ENCODE measurements at places on chromosomes 2 and 18.
A peak's percentile ranks its signal among the peaks of the same experiment; 100 is the strongest.

- DNase-seq = no peak
Measured at GRCh38 chr2:227607941-227608340, 6.7 kb downstream of the SCYGR3 start.

GRCh38 chr18:45845410-45845809, 19.9 kb downstream of the SIGLEC15 start:
- DNase-seq = no peak

GRCh38 chr18:42893977-42894376, 221.5 kb downstream of the RIT2 start:
- DNase-seq = no peak

DNA sequence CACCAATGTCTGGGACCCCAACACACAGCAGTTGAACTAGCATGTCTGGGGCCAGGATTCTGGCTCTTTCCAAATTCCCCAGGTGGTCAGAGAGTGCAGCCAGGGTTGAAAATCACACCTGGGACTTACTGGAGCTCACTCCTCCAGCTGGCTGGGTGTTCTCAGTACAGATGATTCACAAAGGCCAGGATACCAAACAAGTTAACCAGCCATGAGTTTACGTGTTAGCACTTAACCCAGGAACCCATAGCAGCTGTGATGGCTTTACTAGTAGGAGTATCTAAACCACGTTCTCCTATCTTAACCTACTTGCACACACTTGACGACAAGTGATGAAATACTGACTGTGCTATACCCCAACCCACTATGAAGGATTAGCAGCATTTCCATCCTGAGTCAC, 222.8 kb downstream of the FBXO15 start:
- DNase-seq = no peak

- no peak for DNase-seq
Measured at GRCh38 chr2:8719528-8719927, 37.7 kb downstream of the ID2 start.

GRCh38 chr2:167749660-167750059, 497.7 kb downstream of the STK39 start:
- DNase-seq = no peak

DNA sequence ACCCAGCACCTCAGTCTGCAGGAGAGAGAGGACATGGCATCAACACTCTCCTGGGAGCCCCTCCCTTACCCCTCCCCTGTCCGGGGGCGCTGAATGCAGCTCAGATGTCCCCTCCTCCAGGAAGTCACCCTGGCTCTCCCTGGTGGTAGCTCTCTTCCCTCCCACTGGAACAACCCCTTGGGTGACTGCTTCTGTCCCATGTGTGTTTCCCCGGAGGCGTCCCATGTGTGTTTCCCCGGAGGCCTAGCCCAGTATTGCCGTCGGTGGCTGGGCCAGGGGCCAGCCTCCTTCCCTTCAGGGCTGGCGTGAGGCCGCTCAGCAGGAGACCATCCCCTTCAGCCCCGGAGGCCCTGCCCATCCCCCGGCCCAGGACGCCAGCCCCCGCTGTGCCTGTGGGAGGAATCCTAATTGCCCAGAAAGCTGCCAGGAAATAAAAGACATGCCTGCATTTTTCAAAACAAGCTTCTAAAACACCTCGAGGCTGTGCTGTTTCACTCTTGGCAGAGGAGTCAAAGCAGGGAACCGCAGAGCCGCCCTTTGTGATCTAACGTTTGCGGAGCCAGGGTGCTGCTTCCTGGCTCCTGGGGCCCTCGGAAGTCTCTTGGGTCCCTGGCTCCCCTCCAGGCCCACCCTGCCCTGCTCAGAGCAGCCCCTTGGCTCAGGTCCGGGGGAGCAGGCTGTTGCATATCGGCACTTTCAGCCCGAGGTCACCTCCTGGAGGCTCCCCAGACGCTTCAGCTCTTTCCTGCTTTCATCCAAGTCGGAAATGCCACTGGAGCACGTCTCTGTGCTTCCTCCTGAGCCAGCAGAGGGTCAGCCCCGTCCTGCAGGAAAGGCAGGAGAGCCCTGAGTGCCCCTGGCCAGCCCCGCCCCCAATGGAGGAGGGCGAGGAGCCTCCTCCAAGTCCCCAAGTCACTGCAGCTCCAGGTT, 11.4 kb downstream of the SNED1 start:
- DNase-seq = no peak

DNA sequence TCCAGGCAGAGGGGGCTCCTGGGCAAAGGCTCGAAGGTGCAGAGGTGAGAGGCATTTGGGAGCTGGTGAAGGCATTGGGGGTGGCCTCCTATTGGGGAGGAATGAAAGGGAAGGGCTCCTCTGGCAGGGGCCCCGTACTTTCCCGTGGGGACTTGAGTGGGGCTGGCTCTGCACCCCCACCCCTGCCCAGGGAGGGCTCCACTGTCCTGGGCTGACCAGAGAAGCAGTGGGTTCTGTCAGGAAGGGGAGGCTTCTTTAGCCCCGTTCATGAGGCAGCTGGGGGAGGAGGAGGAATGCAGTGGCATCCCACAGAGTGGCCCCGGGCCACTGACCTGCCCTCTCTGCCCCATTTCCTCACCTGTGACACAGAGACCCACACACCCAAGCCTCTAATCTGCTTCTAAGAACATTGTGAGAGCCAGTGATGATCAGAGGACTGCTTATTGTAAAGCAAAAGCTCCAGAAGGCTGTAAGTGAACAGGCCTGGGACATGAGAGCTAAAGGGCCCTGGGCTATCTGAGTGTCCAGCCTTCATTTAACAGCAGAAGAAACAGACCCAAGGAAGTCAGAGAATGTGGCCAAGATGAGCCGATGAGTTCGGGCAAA, 38.6 kb upstream of the GPAT2 start:
- DNase-seq = no peak

- no peak for DNase-seq
Measured at GRCh38 chr2:179859523-179859922, 1.9 kb downstream of the ZNF385B start.

DNA sequence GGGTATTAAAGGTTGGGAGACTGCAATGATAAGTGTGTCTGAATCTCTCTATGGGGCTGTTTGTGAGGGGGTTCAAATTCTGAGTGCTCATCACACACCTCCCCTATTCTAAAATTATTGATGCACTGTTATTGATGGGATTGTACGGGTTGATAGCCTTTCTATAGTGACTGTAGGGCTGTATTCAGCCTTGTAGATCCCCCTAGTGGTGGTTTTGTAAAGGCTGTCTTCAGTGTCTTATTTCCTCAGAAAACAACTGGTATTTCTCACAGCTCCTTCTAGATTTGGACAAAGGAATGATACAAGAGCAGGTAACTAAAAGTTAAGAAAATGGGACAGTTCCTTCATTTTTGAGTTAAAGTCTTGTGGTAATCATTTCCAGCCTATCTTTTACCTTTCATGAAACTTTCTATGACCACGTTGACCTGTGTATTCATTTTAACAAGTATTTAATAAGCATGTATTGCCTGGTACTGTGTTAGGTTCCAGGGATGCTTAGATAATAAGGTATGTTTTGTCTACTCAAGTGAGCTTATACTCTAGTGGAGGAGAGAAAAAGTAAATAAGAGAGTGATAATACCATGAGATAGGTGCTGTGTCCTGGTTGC, 21.2 kb downstream of the SMAD4 start:
- peak; percentile 6 for DNase-seq

DNA sequence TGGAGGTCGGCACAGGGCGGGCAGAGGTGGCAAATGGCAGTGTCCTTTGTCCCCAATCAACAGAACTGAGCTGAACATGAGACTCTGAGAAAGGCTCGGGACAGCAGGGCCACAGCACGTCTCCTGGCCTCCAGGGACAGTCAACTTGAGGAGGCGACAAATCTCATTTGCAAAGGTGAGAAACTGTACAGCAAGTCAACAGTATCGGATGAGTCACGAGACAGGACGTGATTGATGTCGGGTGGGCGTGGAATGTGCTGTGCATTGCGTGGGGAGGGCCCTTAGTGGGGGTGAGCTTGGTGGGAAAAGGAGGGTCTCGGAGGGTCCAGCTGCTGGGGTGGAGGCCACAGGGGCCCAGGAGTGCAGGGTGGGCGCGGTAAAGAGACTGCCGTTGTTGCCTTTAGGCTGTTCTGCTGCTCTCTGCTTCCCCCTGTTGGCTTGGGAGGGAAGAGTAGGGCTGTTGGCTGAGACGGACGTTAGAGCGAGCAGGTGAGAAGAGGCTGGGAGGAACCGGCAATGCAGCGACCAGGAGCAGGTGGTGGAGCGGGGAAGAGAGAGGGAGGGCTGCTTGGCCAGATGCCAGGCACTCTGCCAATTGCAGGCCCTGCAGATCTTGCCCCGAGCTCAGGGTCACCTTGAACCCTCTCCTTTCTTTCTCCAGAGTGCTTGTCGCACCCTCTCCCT, 164.3 kb downstream of the BCL2 start:
- DNase-seq = peak; percentile 52
